Stimulated activated CD4-positive, alpha-beta T cell treated with anti-CD3 and anti-CD28 coated beads, Interleukin-1b, Interleukin-23, amount 100 ng/mL, for 1 hour (primary cell): ENCODE measurements at places on chromosomes 1 and 21.

DNA sequence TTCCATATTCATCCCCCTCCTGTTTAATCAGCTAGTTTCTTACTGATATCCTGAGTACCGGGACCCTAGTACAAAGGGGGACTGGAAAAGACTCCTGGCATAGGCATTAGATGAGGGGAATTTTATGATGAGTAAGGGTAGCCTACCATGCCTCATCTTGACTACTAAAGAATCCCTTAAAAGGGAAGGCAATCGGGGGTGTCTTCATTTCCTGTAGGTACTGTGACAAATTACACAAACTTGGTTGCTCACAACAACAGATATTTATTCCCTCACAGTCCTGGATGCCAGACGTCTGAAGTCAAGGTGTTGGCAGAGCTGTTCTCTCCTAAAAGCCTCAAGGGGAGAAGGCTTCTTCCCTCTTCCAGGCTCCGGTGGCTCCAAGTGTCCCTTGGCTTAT, 28.9 kb upstream of the RUNX1 start:
- no peak for DNase-seq

DNA sequence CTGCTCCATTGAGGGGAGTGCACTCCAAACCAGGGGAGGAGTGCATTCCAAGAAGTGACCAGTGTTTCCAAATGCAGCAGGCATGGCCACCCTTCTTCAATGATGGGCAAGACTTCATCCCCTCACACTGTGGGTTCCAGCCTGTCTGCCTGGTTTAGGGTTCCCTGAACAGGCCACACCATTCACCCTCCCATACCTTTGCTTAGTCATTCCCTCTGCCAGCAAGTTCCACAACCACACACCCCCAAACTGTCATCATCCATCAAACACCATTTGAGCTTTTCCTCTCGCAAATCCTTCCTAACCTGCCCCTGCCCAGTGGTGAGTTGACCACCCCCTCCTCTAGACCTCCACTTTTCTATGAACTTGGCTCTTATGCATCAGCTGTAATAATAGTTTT, 116.0 kb downstream of the PLPP3 start:
- no peak for DNase-seq

DNA sequence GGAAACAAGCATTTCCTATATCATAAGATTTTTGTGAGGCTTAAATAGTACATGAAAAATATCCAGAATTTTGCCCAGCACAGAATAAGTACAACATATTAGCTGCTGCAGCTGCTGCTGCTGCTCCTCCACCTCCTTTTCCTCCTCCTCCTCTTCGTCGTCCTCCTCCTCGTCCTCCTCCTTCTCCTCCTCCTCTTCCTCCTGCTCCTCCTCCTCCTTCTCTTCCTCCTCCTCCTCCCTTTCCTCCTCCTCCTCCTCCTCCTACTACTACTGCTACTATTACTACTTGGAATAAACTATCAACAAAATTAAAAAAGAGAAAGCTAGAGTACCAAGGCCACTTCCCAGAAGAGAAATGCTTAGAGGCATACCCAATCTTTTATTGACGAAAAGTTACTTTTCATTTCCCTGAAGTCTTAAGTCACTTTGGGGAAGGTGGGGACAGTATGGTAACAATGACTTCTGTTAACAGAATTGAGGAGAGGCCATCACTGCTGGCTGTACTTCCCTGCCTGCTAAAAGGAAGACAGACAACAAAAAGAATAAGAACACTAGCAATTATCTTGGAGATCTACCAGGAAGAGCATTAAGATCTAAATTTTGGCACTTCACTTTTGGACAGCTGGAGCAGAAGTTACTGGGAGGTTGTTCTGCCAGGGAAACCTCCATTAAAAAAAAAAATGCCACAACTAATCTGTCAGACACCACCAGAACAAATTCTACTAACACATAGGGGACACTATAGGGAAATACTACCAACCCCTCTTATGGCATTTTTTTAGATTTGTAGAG, 7.1 kb downstream of the DENND1B start:
- DNase-seq, result no peak

- no peak for DNase-seq
Measured at GRCh38 chr1:186569856-186570255, 108.9 kb upstream of the PDC start.

DNA sequence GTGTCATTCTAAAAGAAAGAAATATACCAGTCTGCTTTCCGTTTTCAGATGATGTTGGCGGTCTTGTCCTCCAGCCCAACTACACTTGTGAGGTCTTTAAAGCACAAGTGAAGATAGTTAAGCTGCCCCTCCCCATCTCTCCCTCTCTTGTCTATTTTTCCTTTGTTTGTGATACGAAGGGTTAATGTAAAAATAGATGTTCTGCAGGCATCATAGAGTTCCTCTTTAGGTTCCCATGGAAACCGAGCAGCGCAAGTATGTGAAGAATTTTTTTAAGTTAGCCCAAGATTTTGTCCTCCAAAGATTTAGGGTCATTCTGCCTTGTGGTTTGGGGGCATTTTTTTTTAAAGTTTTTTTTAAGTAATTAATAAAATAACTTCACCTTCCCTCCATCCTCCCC, 232.4 kb upstream of the AJAP1 start:
- DNase-seq, result no peak

- no peak for DNase-seq
Measured at GRCh38 chr1:156550346-156550745, 22.0 kb downstream of the IQGAP3 start.

DNA sequence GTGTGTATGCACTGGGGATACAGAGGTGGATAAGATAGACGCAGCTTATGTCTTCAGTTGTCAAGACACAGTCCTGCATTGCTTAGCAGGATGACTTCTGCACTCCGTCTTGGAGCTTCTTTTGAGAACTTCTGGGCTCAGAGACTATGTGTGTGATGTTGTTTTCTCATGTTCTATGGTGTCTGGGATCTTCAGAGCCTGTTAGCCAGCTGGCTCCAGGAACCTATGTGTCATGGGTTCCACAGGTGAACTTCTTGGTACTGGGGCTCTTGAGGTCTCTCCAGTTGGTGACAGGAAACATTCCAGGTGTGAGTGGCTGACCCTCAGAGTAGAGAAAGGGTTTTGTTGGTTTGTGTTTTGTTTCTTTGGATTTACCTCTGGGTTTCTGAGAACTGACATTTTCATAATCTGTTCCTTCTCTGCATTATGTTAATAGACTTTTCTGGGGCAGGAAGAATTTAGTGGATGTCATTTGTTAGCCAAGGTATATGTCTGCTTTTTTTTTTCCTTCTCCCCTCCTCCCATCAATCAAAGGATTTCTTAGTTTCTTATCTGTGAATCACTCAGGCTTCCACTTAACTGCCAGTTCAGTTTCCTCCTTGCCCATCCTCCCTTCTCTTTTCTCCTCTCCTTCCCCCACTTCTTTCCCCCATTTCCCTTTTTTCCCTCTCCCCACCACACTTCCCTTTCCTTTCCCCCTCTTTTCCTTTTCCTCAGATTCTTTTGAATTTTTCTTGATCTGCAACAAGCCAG, 18.1 kb downstream of the FGGY start:
- DNase-seq, result no peak

GRCh38 chr21:42236014-42236413, 17.1 kb downstream of the ABCG1 start:
- DNase-seq, result no peak
